ENCODE measurements at places on chromosomes 6 and 20.
A peak's percentile ranks its signal among the peaks of the same experiment; 100 is the strongest.

DNA sequence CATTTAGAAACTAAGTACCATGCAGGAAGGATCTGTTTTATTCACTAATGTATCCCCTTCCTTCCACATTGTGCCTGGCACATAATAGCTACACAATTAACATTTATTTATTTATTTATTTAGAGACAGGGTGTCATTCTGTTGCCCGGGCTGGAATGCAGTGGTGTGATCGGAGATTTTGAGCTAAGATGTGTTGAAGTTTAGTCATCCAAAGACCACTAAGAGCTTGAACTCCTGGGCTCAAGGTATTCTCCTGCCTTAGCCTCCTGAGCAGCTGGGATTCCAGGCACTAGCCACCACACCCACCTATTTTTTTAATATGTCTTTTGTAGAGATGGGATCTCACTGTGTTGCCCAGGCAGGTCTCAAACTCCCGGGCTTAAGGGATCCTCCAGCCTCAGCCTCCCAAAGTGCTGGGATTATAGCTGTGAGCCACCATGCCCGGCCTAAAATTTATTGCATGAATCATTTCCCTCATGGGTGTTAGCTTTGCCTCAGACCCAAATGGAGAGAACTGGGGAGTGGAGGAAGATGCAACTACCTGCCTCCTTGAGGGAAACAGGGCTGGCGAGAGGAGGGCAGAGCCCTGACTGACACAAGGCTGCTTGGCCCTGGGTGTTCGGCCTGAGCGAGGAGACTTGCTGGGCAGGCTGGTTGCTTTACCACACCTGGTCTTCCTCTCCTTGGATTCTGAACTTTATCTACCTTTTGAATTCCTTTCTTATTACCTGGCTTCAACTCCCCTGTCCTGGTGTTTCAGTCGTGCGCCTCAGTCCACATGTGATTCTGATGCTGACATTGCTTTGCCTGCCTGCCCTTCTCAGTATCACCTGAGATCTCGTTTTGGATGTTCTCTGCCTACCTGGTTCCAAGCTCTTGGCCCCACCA, 1.7 kb upstream of the DYNLT1 start:
- peak; percentile 42 for DNase-seq

- no peak for DNase-seq
Measured at GRCh38 chr6:25851961-25852360, 20.1 kb upstream of the SLC17A1 start.

GRCh38 chr20:64065974-64066343, 3.0 kb downstream of the TCEA2 start:
- peak; percentile 92 for DNase-seq

DNA sequence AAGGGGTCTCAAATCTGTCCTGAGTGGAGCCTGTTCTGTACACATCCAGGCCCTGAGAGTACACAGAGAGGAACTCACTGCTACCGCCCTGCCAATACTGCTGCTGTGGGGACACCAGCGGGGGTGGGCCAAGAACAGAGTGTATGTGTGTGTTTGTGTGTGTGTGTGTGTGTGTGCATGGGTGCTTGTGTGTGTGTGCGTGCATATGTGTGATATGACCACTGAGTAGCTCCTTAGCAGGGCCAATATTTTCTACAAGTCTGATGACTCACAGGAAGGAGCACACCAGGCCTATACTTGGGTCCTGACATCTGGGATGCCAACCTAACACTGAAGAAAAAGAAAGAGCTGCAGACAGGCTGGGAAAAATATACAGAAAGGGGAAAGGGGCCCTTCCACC, 1.4 kb downstream of the RAET1E start:
- DNase-seq = peak; percentile 60

GRCh38 chr20:21019814-21020658, 86.1 kb downstream of the LINC00237 start:
- DNase-seq = no peak

DNA sequence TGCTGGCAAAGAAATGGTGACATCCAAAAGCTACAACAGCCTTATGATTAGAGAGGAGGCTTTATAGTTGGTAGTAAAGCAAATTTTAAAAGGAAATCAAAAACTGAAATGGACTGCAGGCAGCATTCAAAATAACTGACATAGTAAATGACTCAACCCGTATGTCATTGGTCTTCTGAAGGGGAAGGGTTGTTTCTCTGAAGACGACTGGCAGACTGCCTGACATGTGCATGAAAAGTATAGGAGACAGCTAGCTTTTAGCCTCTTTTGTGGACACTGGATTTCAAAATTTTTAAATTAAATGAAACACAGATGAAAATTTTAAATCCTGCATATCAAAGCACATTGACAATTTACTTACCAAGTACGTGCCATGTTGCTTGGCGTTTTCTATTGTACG, 90.7 kb downstream of the TRMT6 start:
- no peak for DNase-seq

GRCh38 chr6:146974351-146974750, 229.9 kb upstream of the STXBP5 start:
- DNase-seq = no peak
